ENCODE measurements at places on chromosomes 5 and 9. TPM values are rescaled to one million over a fixed set of nuclear protein-coding genes. Genes with fewer than 3 reads are reported as not detected.

The PRR7 gene
- total RNA-seq: 4.8 TPM

The RAB3C gene
- total RNA-seq: 0.20 TPM

The SH3GL2 gene
- not detected for total RNA-seq

The NOP16 gene
- 25.0 TPM for total RNA-seq

- H3K4me3 ChIP-seq: no peak overlapping the region
- no peaks in the 10 kb centered on the region for H3K4me1 ChIP-seq
- H3K27me3 ChIP-seq: no peaks in the 10 kb centered on the region
- H3K36me3 ChIP-seq: no peaks in the 10 kb centered on the region
- DNase-seq: no peak
- no peak overlapping the region for H3K27ac ChIP-seq
Measured at GRCh38 chr5:28517691-28518090, 1479.3 kb upstream of the CDH9 start.

- no peaks in the 10 kb centered on the region for H3K27me3 ChIP-seq
- no peak for DNase-seq
- H3K4me1 ChIP-seq: peaks cover 8% of the 10 kb centered on the region
Measured at GRCh38 chr9:112093147-112093869, 81.8 kb downstream of the SUSD1 start.

GRCh38 chr5:23411200-23411599, 96.2 kb upstream of the PRDM9 start:
- no peaks in the 10 kb centered on the region for H3K36me3 ChIP-seq
- H3K27ac ChIP-seq: no peak overlapping the region
- no peak overlapping the region for H3K4me3 ChIP-seq
- H3K27me3 ChIP-seq: no peaks in the 10 kb centered on the region
- H3K4me1 ChIP-seq: no peaks in the 10 kb centered on the region

DNA sequence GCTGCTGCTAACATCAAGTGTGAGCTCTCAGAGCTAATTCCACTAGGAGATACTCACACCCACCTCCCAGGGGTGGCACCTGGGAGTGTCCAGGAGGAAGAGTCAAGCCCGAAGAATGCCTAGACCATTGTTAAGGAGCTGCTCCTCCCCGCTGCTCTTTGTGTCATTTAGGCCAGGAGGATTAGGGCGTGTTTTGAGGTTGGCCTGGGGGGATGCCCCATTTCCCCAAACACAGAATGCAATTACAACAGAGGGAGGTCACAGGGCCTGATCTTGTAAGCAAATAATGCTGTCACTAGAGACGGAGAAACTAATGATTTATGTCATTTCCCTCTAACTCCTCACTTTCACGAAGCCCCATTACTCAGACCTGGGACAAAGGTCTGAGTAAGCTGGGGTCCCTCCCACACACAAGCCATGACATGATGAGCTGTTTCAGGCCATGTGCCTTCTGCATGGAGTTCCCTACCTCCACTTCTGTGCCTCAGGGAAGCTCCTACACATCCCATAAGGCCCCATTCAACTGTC, 312.5 kb downstream of the ACTL7B start:
- H3K36me3 ChIP-seq: no peaks in the 10 kb centered on the region
- DNase-seq: no peak
- H3K27me3 ChIP-seq: no peaks in the 10 kb centered on the region
- no peak overlapping the region for H3K27ac ChIP-seq

GRCh38 chr9:981491-981898, 5.0 kb downstream of the DMRT3 start:
- H3K4me1 ChIP-seq: peaks cover 3% of the 10 kb centered on the region
- no peak overlapping the region for H3K27ac ChIP-seq
- H3K4me3 ChIP-seq: no peak overlapping the region
- no peaks in the 10 kb centered on the region for H3K27me3 ChIP-seq
- H3K36me3 ChIP-seq: no peaks in the 10 kb centered on the region
- DNase-seq: no peak

- H3K4me1 ChIP-seq: no peaks in the 10 kb centered on the region
- H3K4me3 ChIP-seq: no peak overlapping the region
- no peak for DNase-seq
- H3K36me3 ChIP-seq: no peaks in the 10 kb centered on the region
- no peak overlapping the region for H3K27ac ChIP-seq
Measured at GRCh38 chr5:168658394-168658793, 79.2 kb upstream of the PANK3 start.

GRCh38 chr5:80230269-80230992, 25.4 kb downstream of the SERINC5 start:
- DNase-seq: no peak
- no peak overlapping the region for H3K27ac ChIP-seq
- no peak overlapping the region for H3K4me3 ChIP-seq
- no peaks in the 10 kb centered on the region for H3K4me1 ChIP-seq

- H3K4me3 ChIP-seq: no peak overlapping the region
- H3K27ac ChIP-seq: no peak overlapping the region
- no peaks in the 10 kb centered on the region for H3K27me3 ChIP-seq
- H3K4me1 ChIP-seq: no peaks in the 10 kb centered on the region
- no peak for DNase-seq
- H3K36me3 ChIP-seq: no peaks in the 10 kb centered on the region
Measured at GRCh38 chr9:77725046-77725694, 77.0 kb upstream of the GNA14 start.

DNA sequence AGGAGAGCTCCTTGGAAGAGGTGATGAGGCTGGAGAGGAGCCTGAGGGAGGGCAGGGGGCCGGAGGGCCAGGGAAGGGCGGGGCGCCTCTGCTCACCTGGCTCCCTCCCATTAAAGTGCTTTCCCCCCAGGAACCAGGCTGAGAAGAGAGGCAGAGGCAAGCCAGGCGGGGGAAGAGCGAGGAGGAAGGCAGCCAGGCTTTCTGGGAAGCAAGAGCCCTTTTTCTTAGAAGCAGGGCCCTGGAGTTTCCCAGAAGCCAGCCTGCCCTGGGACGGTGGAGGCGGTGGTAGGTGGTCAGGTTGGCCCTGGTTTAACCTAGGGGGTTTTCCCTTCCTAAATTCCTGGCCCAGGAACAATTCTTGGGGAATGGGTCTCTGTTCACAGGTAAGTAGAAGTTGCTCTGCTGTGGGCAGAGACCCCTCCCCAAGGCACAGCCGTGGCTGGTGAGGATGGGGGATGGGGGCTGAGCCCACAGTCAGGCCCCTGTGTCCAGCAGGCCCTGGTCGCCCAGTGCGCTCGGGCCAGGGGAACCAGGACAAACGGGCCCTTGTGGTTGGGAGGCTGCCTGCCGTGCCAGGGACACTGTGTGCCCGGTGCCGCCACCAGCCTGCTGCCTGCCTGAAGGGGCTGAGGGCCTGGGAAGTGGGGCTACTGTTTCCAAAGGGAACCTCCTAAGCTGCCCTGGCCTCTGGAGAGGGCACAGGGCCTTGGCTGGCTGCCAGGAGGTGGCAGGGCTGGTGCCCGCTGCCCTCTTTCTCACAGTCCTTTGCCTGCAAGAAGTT, 16.6 kb upstream of the RALGDS start:
- no peak overlapping the region for H3K27ac ChIP-seq
- H3K4me1 ChIP-seq: peaks cover 15% of the 10 kb centered on the region
- DNase-seq: no peak
- H3K27me3 ChIP-seq: no peaks in the 10 kb centered on the region
- H3K4me3 ChIP-seq: no peak overlapping the region

- no peaks in the 10 kb centered on the region for H3K27me3 ChIP-seq
- H3K27ac ChIP-seq: no peak overlapping the region
- DNase-seq: peak; percentile 70
- no peak overlapping the region for H3K4me3 ChIP-seq
- peaks cover 14% of the 10 kb centered on the region for H3K36me3 ChIP-seq
Measured at GRCh38 chr9:21326526-21327139, 8.6 kb downstream of the KLHL9 start.

Data from B cell (primary cell).